ENCODE measurements at places on chromosomes 16 and 17. TPM values are rescaled to one million over a fixed set of nuclear protein-coding genes. Genes with fewer than 3 reads are reported as not detected.
A peak's percentile ranks its signal among the peaks of the same experiment; 100 is the strongest.

GRCh38 chr17:39781031-39781860, 43.5 kb downstream of the GRB7 start:
- no peak for DNase-seq

DNA sequence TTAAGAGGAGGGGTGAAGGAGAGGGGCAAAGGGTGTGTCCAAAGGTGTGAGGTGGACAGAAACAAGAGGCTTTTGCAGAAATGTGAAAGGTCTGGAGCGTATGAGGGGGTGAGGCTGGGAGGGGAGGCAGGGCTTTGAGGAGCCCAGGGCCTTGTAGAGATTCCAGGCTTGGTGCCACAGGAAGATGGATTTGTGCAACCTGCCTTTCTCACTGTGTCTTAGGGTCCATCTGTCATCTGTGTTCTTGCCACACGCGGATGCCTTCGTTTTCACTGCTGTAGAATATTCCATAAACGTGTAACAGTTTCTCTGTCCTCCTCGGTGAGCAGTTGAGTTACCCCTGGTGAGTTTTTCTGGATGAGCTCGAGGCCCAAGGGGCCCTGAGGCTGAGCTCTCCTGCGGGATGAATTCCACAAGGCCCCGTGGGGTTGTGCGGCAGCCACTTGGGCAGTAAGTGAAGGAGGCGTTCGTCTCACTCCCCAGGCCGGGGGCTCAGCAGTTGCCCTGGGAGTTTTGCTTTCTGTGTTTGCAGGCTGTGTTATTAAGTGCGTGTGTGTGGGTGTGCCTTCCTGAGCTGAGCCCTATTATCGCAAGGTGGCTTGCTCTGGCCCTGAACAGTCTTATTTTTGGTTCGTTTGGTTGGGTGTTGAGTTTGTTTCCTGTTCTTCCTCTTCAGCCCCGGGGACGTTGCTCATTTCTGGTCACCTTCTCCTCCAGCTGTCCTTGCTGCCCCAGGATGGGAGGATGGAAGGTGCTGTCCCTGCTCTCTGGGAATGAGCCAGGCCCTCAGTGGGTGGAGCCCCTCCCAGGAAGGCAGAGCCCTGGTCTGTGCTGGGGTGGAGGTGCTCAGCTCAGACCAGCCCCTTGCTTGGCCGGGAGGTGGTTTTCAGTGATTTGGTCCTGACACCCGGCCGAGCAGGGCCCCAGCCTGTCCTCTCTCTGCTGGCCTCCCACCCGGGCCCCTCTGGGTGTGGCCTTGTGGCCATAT, 28.4 kb downstream of the BAIAP2 start:
- no peak for DNase-seq

DNA sequence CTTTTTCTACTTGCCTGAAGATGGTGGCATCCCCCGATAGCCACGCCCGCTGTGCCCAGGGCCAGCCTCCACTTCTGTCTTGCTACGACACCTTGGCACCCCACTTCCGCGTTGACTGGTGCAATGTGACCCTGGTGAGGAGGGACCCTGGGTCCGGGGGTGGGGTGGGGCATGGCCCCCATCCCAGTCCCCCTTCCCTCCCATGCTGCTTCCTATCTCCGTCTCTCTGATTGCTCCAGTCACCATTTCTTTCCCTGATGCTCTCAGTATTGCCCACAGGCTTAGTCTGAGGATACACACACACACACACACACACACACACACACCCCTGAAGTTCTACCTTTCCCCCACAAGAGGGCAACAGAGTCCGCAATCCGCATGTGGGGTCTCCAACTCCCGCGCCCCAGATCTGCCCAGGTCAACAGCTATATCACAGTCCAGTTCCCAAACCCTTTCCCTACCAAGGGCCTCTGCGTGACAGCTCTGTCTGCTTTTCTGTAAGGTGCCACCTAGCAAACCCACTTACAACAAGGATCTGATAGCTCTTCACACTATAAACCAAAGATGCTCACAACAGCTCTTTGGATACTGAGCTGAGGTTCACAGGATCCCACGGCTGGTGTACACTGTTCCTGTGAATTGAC, 3.4 kb downstream of the SGCA start:
- peak; percentile 60 for DNase-seq

- DNase-seq, result no peak
Observed at GRCh38 chr16:2027024-2028010, 615 bp downstream of the NHERF2 start.

GRCh38 chr16:50615891-50616290, 65.2 kb downstream of the SNX20 start:
- no peak for DNase-seq

DNA sequence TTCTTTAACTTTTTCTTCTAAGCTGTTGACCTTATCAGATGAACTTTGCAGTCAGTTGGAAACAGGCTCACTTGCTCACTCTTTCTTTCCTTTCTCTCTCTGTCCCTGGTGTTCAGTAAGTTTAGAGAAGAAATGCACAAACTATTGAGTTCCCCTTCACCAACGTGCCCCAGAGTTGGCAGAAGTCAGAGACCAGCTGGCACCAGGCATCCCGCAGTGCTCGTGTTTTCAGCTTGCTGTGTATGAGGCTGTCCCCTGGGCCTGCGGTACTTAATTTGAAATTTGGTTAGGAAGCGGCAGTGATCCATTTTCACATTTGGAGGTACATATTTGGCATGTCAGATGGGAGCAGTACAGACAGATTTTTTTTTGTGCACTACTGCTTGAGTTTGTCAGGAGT, 258.6 kb downstream of the SNX29 start:
- DNase-seq, result no peak

Gene SULT1A4
- 4.7 TPM for total RNA-seq

Gene CRHR1
- not detected for total RNA-seq

Gene TMEM235
- total RNA-seq, result not detected

All from mucosa of gallbladder (tissue), 1 donor.